ENCODE measurements at places on chromosomes 13 and 19. TPM values are rescaled to one million over a fixed set of nuclear protein-coding genes. Genes with fewer than 3 reads are reported as not detected.

DNA sequence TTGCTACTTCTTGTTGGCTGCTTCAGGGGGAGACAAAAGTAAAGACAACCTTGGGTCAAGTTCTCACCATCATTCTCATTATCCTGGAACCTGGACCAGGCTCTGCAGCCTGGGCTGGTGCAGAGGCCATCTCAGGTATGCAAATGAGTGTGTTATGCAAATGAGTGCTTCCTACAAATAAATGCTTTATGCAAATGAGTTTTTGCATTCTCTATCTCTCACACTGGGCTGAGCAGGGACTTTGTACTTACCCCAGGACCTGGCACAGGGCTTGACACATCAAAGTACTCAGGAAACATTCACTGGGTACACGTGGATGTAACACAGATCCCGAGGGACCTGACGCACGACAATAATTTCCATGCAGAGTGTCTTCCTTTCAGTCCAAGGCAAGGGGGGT is 103.0 kb downstream of the DNAJC15 start:
- H3K36me3 ChIP-seq = no peaks in the 10 kb centered on the region
- H3K27ac ChIP-seq = no peak overlapping the region
- DNase-seq = no peak
- no peak overlapping the region for H3K4me3 ChIP-seq

DNA sequence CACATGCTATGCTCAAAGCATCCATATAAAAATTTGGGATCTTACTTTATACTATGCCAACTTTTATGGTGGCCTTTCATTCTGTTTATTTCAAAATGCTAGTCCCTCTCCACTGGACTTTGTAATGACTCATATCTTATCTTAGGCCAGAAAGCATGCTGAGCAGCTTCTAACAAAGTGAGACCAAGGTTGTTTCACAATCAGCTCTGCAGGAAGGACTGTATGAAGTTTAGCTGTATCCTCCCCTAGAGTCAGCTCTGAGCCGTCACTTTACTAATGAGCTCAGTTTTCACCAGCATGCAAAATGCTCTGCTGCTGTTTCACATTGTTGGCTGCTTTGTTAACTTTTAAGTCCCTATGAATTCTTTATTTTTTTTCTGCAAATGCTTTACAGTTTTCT is 1608.8 kb downstream of the OLFM4 start:
- no peaks in the 10 kb centered on the region for H3K27me3 ChIP-seq
- no peak for DNase-seq
- no peaks in the 10 kb centered on the region for H3K4me1 ChIP-seq
- H3K27ac ChIP-seq = no peak overlapping the region
- no peaks in the 10 kb centered on the region for H3K36me3 ChIP-seq

GRCh38 chr19:728011-728410 is 19.3 kb downstream of the PALM start:
- H3K27me3 ChIP-seq = no peaks in the 10 kb centered on the region
- no peaks in the 10 kb centered on the region for H3K4me1 ChIP-seq
- H3K4me3 ChIP-seq = no peak overlapping the region

DNA sequence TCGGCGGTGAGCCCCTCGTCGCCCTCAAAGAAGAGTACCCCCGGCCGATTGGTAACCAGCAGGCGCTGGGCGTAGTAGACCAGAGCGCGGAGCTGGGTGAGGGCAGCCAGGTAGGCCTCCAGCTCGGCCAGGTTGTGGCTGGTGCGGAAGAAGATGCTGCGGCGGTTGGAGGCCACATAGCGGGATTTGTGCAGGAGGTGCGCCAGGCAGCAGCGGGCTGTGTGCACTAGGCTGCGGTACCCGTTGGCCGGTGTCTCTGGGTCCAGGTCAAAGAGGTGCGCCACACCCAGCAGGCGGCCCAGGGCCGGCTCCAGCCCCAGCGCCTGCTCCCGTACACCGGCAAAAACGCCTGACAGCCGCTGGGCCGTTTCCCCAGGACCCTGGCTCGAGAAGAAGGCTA is 16.8 kb downstream of the LIPE start:
- no peaks in the 10 kb centered on the region for H3K36me3 ChIP-seq
- no peak overlapping the region for H3K4me3 ChIP-seq
- DNase-seq = no peak
- H3K27ac ChIP-seq = no peak overlapping the region
- no peaks in the 10 kb centered on the region for H3K4me1 ChIP-seq
- H3K27me3 ChIP-seq = no peaks in the 10 kb centered on the region

GRCh38 chr19:2693492-2694160 is 8.9 kb downstream of the GNG7 start:
- no peaks in the 10 kb centered on the region for H3K36me3 ChIP-seq
- H3K27ac ChIP-seq = no peak overlapping the region
- no peak for DNase-seq
- no peak overlapping the region for H3K4me3 ChIP-seq
- H3K27me3 ChIP-seq = no peaks in the 10 kb centered on the region
- peaks cover 16% of the 10 kb centered on the region for H3K4me1 ChIP-seq

GRCh38 chr13:79861731-79862130 is 380.8 kb downstream of the NDFIP2 start:
- DNase-seq = no peak
- H3K4me1 ChIP-seq = no peaks in the 10 kb centered on the region
- H3K27ac ChIP-seq = no peak overlapping the region

GRCh38 chr13:98570929-98571372 is 6.0 kb downstream of the STK24 start:
- no peak for DNase-seq
- no peaks in the 10 kb centered on the region for H3K27me3 ChIP-seq
- H3K27ac ChIP-seq = peak overlapping the region; percentile 33
- H3K4me1 ChIP-seq = peaks cover 39% of the 10 kb centered on the region
- no peak overlapping the region for H3K4me3 ChIP-seq

ZNF208 gene
- 3.9 TPM for total RNA-seq
